Spinal cord (tissue), 10 donors: ENCODE measurements at places on chromosomes 13 and 19. TPM values are rescaled to one million over a fixed set of nuclear protein-coding genes. Genes with fewer than 3 reads are reported as not detected.

- no peak for DNase-seq
Measured at GRCh38 chr13:108225440-108225839, 7.2 kb downstream of the ABHD13 start.

DNA sequence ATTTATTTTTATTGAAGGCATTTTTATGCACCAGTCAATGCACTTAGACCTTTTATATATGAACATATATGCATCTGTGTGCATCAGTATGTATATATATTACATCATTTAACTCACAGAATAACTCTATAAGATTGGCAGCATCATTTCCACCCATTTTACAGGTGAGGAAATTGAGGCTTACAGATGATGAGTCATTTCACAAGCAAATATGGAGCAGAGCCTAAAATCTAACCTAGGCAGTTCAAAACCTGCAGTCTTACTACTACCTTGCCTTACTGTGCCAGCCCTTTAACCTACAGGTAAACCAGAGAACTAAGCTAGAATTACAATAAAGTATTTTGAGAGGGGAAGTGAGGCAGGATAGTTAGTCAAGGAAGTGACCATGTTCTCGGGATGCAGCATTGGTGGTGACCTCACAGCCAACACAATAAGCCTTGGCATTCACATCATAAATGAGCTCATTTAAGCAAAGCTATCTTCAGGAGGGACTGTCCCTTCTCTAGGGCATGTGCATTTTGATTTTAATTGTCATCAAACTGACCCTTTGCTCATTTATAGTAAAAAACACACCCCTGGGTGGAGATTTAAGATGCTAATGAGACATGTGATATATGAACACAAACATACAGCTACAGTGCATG, 274.3 kb downstream of the DCLK1 start:
- DNase-seq: no peak

DNA sequence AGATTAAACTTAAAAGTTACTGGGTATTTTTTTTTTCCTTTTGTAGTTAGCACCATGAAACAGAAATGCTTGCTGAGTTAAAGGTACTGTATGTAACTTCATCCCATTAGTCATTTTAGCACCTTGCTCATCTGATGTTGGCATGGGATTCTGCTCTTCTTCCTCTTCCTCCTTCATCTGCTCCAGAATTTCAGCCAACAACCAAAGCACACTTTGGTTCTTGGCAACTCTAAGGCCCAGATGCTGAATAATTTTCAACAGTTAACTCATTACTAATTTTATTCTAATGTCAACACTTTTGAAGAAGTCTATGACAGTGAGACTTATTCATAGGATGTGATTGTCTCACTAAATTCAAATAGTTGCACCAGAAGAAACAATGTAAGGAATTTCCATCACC, 359.2 kb downstream of the KCTD12 start:
- no peak for DNase-seq

GRCh38 chr19:53965091-53965490, 2.4 kb downstream of the CACNG8 start:
- no peak for DNase-seq

ZNF541 gene
- polyA plus RNA-seq: 0.41 TPM

- no peak for DNase-seq
Measured at GRCh38 chr19:19329126-19329525, 8.5 kb downstream of the MAU2 start.

DNA sequence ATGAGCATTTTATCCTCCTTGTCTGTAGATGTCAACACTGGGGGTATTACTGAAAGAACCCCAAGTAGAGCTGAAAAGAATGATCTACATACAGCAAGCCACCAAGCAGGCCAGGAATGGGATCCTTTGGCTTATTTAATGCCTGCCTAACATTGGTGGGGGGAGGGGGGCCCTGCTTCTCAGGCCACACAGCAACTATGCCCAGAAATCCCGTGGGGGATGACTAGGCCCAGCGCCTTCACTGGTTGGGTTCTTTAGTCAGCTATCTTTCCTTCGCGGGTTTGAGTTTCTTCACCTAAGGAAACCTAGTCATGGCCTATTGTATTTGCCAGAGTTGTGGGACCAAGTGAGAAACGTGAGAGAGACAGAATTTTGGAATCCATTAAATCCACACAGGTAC, 80.5 kb downstream of the CCNA1 start:
- no peak for DNase-seq

- no peak for DNase-seq
Measured at GRCh38 chr13:97202761-97203160, 19.4 kb upstream of the MBNL2 start.

CAPS gene
- polyA plus RNA-seq: 54.2 TPM

RHPN2 gene
- polyA plus RNA-seq: 10.3 TPM

S1PR5 gene
- polyA plus RNA-seq: 1.6 TPM

PSG2 gene
- 0.71 TPM for polyA plus RNA-seq

ZNF83 gene
- polyA plus RNA-seq: 86.3 TPM
